ENCODE measurements at places on chromosomes 12 and 14.

- no peak for DNase-seq
Measured at GRCh38 chr14:34359420-34360117, 102.5 kb downstream of the SPTSSA start.

DNA sequence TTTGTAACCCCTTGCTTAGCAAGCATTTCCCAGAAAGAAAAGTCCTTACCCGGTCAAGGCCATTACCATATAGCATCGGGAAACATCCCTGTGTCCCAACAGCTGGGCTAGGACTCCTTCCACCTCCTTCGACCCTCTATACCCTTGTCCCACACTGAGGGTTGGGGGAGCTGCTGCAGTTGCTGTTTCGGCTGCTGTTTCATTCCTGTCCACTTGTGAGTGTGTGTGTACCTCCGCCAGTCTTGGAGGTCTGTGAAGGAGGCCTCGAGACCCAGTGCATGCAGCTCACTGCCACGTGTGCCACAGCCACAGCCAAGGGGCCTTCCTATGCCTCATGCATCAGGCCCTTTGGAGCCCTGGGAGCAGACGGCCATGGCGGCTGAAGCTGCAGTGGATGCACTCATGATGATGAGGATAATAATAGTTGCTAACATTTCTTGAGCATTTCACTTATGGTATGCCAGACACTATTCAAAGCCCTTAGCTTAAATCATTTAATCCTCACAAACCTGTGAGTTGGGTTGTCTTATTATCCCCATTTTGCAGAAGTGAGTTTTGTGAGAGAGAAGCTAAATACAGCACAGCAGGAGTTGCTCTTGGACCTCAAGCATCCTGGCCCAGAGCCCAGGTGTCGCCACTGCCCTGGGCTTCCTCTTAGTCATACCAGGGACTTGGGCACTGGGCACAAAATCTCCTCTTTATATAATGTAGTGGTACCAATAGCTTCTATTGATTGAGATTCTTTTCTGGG, 156.5 kb downstream of the PRKCH start:
- DNase-seq: peak; percentile 18

GRCh38 chr12:31737763-31738162, 8.9 kb upstream of the AMN1 start:
- DNase-seq: no peak

GRCh38 chr12:104215638-104216297, at the start of gene TXNRD1:
Gene TXNRD1, plus strand, starts transcription at chr12:104215779. Its CDS starts 24 bp downstream, at chr12:104215803.
- peak; percentile 74 for DNase-seq

DNA sequence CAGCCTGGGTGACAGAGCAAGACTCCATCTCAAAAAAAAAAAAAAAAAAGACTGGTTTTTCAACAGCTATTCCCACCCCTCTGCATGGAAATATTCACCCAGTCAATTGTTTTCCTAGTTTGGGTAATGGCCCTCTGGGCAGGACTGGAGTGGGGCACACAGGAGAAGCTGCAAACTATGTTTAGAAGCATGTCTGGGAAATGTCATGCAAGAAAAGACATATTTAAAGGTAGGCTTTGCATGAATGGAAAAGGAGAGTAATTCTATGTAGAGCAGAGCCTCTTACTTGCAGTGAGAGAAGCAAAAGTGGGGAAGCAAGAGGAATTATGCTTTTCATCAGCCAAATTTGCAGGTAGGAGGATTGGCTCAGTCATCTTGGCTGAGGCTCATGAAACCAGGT, 276.5 kb upstream of the PLEKHG7 start:
- no peak for DNase-seq

DNA sequence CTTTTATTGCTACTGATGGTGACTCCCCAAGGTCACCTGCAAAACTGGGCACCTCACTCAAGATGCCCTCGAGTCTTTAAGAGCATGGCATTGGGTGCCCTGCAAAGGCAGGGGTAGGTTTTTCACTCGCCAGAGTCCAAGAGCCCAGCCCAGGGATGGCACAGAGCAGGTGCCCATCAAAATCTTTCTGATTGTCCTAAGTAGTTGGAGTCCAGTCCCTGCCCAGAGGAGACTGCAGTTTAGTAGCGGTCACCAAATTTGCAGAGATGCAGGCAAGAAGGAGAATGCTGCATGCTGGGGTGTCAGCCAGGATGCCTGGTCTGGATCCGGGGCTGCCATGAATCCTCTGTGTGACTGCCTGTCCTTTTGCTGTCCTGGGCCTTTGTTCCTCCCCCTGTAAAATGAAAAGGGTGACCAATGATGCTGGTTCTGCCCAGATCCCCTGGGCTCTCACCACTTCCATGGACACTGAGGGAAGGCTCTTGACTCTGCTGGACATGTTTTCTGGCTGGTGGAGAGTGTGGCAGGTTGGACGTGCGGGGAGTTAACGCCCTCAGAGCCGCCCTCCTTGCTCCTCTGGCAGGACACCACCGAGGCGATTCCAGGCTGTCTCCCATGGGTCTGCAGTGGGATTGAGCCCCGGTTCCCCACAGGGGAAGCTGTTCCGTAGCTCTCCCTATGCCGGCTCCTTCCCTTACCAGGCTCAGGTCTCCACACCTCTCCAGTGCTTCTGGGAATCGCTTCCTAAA, 41.3 kb downstream of the DLK1 start:
- no peak for DNase-seq

DNA sequence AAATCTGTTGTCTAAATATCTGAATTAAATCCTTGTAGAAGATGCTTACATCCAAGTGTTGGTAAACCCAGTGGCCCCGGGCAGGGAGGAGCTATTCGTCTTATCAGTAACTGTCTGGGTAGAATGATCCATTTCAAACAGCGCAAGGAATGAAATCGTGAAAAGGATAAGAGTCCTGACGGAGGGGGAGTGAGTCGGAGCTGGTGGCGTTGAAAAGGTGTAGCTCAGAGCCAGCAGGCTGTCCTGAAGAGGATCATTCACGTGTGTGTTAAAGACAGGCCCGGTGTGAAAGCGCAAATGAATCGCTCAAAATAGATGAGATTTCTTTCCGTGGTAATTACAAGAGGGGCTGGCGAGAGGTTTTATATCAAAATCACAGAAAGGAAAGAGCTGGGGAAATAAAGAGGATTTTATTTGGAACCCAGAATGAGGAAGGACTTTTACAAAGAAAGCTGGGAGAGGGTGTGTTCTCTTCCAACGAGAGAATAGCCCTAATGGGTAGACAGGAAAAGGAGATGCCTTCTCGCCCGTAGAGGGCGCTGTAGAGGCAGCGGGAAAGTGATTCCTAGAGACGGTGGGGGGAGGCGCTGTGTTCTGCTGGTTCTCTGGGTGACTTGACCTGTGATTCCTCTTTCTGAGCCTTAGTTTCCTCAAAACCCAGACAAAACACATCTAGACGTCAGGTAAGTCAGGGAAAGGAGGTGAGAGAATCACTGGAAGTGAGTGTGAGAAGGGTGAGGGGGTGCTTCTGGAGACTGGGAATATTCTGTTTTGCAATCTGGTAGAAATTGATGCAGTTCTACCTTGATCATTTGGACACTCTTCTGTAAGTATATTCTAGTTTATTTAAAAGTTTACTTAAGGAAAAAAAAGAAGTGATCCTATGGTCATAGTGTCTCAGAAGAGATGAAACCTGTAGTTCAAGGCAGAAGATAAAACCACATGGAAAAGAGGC, 39.3 kb downstream of the SRRM4 start:
- no peak for DNase-seq

- no peak for DNase-seq
Measured at GRCh38 chr12:46386360-46386867, 13.8 kb upstream of the SLC38A2 start.

DNA sequence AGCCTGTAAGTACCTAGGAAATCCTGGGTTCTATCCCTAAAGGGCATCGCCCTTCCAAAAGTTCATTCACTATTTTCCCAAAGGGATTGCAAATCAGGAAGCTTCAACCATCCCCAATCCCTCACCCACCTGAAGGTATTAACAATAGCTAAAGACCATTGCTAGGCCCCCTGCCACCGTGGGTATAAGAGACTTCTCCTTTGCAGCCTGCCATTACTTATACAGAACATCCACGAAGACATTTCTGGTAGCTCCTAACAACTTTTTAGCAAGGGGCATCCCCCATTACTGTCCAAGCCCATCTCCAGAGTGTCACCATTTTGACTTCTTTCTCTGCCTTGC, 384 bp upstream of the SMUG1 start:
- no peak for DNase-seq

DNA sequence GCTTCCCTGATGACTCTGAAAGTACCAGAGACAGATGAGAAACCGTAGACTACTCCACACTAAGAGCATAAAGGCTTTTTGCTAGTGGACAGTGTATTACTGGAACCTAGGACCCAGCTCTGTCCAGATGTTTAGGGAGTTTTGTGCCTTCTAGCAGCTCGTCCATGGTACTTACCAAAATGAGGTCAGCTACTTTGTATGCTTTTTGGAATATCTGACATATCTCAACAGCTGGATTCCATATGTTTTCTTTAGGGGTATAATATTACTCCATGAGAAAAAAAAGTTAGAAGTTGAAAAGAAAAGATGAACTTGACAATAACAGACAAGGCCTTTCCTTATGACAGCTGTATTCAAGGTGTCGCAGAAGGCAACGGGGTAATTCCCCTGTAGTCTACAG, 32.1 kb upstream of the FRMD6 start:
- no peak for DNase-seq

DNA sequence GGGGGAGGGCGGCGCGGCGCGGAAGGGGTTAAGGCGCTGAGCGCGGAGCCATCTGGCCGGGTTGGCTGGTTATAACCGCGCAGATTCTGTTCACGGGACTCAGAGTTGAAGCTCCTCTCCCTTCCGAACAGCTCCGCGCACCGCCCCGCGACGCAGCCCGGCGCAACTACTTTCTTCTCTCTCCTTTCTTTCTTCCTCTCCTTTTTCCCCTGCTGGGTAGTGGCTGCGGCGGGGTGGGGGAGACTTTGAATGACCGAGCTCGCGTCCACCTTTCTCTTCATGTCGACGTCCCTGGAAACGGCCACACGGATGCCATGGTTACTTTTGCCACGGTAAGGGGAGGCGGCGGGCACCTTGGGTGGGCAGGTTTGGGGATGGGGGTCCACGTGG, at the start of gene NTF3:
Gene NTF3, plus strand, starts transcription at position 98 of the 390 bp plus-strand sequence. Its CDS starts 217 bp downstream, at position 315.
- DNase-seq: no peak

- peak; percentile 53 for DNase-seq
Measured at GRCh38 chr12:14948672-14949071, 10.3 kb upstream of the ERP27 start.

DNA sequence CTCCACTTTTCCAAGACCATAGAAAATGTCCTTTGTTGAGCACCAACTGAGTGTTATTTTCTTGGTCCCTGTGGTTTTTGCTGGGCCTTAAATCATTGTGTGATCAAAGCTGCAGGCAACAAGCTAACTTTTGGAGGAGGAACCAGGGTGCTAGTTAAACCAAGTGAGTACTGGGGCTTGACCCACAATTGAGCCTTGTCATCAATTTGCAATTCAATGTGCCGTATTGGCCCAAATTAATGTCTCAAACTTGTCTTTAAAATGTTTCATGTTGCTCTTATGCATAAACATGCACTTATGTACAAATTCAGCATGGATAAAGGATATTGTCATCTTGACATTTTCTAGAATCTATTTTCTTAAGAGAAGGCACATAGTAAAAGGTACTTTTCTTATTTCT, 62.3 kb downstream of the DAD1 start:
- DNase-seq: no peak

DNA sequence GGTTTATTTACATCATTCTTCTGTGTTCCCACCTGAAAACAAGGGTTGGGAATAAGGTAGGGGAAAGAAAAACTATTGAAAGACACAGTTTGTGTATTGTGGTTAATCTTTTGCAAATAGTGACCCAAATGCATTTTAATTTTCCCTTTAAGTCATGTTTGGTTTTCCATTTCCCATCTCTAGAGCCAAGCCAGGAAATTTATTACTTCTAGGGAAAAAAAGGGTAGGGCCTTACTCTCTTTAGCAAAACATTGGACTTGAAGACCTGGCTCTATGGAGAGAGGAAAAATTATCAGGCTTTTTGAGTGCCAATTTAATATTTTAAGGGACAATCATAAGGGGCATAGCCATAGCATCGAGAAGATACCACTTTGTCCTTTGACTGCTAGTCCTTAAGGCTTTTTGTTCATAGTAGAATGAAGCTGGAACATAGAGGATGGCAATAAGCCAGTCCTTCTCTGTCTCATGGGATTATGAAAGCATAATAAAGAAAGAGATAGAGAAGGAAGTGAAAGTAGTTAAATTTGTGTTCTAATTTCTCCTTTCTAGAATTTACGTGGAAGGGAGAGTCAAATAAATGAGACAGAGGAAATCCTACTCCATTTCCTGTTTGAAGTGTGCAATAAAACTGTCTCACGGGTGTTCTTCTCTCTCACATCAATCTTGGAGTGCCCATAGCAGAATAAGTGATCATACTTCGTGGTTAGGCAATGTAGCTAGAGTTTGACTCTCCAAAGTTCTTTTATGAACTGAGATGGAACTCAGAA, 50.9 kb upstream of the PPFIA2 start:
- DNase-seq: no peak

GRCh38 chr14:95346820-95347219, 27.1 kb upstream of the CLMN start:
- DNase-seq: no peak

DNA sequence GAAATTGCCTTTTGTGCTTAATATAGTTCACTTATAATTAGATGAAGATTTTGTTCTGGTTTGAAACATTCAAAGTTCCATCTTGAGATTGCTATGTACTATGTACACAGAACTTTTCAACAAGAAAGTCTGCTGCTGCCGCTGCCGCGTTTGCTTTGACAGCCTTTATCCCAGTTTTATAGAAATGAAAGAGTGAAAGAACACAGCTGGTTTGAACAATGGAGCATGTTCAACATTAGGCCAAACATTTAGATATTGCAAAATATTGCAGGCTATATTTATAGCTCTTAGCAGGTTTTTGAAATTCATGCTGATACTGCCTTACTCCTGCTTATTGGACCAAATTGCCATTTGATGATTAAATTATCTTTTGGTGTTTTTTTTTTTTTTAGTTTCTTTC, 299.8 kb upstream of the PRKD1 start:
- DNase-seq: no peak

GRCh38 chr12:49553512-49554088, 14.3 kb downstream of the MCRS1 start:
- DNase-seq: no peak

DNA sequence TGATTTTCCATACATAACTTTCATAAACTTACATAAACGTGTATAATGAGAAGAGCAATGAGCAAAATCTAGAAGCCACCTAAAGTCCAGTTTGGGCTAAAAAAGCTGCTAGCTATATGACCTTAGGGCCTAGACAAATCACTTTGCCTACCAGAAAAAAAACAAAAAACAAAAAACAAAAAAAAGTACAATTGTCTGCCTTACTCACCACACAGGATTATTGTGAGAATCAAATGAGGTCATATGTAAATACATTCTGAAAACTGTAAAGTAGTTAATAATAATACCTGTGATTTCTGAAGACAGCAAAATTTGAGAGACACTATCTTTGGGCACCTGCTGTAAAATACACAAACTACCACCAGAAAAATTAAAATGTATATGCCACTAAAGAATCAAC, 4.2 kb downstream of the ATP2B1 start:
- DNase-seq: no peak
